ENCODE measurements at places on chromosomes 12 and 14.

DNA sequence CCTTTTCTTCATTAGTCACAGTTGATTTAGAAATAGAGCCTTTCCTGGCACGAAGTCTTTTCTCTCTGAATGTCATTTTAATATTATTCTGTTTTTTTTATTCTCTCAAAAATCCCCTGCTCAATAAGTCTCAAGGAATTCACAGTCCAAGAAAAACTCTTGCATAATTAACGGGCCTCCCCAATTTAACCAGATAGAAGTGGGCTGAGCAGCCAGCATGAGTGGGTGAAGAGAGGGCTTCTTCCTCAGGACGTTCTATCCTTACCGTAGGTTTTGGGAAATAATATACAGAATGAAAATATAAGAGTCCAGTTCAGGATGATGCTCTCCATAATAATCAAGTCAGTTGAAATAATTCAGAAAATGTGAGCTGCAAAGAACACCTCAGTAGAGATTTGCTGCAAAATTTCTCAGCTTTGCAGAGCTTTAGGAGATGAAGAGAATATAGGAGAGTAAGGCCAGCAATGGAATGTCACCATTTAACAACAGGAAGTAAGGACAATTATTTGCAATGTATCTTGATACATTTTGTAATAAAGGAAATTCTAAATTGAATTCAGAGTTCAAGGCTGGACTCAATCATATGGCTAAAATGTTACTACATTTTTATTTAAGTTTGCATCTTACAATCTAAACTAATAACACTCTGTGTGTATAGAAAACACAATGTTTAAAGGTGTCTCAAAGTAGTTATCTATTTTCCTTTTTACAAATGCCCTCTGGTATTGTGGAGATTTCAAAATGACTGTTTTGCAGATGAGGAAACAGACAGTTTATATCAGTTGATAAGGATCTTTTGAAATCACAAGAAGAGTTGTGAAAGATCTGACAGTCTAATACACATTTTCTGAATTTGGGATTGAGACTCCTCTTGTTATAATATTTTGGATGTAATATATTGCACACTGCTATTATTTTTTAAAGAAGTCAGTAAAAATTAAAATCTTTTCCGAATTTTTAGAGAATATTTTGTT, 1724.1 kb upstream of the SEL1L start:
- no peak for DNase-seq

GRCh38 chr12:96497855-96498254, 8.5 kb downstream of the CFAP54 start:
- no peak for DNase-seq

- DNase-seq, result peak; percentile 17
Observed at GRCh38 chr12:11545484-11546330, 103.8 kb upstream of the ETV6 start.

DNA sequence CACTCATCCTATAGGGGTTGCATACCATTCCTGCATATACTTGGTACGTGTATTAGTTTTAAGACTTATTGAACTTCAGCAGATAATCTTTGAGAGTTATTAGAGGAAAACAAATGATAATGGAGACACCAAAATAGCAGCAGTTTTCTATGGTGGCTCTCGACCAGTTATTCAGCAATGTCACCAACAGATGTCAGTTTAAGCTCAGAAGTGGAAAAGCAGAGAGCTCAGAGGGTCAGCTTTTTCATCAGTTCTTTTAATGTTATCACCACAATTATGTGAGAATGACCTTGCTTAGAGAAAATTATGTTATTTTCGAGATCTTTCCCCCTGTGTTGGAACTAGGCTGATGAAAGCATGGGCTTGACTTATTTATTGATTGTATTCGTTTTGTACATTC, 32.0 kb downstream of the PTPN11 start:
- no peak for DNase-seq

- DNase-seq, result no peak
Observed at GRCh38 chr12:75727577-75727976, 216.2 kb upstream of the KRR1 start.

- no peak for DNase-seq
Observed at GRCh38 chr12:92955997-92956663, 27.0 kb upstream of the EEA1 start.

DNA sequence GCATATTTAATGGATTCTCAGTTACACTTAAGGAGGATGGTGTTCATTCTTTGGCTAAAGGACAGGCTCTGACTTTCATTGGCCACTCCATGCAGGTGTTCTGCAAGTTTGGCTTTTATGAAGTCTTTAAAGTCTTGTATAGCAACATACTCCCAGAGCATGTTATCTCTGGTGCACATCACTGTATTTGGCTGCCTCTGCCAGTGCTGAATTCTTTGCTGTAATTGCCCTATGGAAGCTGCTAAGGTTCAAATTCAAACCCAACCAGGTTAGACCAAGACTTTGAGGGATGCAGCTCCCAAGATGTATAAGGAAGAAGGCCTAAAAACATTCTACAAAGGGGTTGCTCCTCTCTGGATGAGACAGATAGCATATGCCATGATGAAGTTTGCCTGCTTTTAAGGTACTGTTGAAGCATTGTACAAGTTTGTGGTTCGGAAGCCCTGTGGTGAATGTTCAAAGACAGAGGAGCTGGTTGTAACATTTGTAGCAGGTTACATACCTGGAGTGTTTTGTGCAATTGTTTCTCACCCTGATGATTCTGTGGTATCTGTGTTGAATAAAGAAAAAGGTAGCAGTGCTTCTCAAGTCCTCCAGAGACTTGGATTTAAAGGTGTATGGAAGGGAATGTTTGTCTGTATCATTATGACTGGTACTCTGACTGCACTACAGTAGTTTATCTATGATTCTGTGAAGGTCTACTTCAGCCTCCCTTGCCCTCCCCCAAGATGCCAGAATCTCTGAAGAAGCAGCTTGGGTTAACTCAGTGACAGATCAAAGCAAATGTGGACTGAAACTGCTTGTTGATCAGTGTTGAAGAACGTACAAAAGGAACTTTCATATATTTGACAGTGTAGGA, 19.4 kb downstream of the TMEM116 start:
- DNase-seq, result peak; percentile 47

DNA sequence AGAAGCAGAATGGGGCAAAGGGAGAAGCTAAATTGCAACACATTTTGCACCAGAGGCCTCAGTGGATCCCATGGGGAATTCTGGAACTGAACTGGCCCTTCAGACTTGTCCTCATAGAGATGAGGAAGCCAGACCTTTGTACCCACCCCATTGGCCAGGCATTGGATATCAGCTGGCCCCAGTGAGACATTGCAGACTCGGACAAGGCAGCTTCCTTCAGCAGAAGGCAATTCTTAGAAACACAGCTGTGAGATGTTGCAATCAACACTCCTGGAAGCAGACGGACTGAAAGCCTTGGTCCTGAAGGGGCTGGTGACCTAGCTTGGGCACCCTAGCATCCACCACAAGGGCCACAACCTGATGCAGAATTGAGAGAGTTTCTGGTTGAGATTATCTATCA, 218.1 kb downstream of the MSRB3 start:
- DNase-seq, result peak; percentile 65

DNA sequence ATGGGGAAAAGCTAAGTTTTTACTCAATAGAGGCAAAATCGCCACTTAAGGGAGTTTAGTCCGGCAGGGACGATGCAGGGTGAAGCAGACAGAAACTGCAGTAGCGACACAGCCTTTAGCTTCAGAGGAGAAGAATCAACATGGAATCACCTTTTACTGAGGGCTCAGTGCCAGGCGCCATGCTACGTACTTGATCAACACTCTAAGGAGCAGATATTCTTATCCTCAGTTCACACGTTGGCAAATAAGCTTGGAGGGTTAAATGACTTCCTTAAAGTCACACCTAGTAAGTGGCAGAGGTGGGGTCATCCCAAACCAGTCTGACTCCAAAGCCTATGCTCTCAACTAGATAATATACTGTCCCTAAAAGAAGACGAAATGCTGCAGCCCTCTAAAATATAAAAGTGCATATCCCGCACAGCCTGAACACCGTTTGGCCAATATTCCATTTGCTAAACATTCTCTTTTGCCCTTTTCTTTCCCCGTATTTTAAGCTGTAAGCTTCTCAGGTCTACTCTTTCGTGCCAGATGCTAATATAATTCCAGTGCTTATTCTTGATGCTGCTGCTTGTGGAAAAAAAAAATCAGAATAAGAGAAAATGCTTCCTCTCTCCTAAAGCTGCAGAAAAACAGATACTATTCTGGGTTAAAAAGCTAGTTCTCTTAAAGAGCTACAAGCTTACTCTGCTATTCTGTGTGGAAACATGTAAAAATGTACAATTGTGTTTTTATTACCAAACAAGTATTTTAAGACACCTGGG, 10.9 kb downstream of the CCDC92 start:
- no peak for DNase-seq

GRCh38 chr14:41397926-41398325, 208.8 kb upstream of the LRFN5 start:
- no peak for DNase-seq

GRCh38 chr12:27429606-27430005, 16.9 kb upstream of the SMCO2 start:
- no peak for DNase-seq

- DNase-seq, result no peak
Observed at GRCh38 chr14:84555493-84555892, 974.5 kb upstream of the FLRT2 start.

DNA sequence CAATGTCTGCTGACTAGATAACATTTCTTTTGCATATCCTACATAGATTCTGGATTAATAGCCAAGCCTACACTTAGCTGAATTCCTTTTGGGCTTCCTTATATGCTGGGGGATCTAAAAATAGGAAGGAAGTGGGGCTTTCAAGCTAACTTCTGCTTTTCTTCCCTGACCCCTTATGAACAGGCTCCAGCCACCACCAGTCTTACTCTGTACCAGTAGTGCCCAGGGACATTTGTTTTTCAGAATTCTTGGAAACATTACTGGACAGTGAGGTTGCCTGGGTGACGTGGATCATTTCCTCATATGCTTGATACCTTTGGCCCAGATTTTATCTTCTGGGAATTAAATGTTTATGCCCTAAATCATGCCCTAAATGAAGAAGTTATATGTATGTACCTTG, 55.9 kb upstream of the SRRM4 start:
- no peak for DNase-seq

DNA sequence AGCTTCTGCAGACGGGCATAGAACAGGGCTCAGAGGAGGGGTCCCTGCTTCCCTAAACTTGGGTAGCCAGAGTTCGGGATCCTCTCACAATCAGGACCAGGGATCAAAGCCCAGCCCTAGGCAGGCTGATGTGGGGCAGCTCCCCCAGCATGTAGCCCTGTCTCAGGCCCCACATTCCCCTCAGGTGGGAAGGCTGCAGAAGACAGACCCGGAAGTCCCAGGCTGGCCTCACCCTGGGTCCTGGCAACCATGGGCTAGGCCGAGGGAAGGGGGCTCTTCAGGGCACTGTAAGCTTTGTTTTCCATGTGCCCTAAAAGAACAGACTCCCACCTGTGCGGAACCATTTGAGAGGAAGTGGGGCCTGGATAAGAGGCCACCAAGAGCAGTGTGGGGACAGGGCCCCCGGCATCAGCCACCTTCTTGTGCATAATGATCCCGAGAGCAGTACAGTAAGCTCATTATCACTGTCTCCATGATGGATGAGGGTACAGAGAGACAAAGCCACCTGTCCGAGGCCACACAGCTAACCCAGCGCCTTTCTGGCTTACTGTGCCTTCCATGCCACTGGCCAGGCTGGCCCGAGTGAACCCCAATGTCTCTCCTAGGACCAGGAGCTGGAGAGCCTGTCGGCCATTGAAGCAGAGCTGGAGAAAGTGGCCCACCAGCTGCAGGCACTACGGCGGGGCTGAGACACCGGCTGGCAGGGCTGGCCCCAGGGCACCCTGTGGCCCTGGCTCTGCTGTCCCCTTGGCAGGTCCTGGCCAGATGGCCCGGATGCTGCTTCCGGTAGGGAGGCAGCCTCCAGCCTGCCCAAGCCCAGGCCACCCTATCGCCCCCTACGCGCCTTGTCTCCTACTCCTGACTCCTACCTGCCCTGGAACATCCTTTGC, 11.5 kb downstream of the CHGA start:
- DNase-seq, result no peak

DNA sequence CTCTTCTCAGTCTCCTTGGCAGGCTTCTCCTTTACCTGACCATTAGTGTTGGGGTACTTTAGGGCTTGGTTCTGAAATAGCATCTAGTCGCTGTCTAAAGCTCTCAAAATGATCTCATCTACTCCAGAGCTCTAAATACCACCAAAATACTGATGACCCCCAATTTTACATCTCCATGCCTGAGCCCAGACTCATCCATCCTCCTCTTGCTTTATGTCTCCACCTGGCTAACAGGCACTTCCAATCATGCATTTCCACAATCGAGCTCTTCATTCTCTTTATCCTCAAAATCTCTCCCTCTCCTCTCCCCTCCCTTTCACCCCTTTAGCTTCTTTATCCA, 40.5 kb upstream of the PTGR2 start:
- DNase-seq, result no peak

DNA sequence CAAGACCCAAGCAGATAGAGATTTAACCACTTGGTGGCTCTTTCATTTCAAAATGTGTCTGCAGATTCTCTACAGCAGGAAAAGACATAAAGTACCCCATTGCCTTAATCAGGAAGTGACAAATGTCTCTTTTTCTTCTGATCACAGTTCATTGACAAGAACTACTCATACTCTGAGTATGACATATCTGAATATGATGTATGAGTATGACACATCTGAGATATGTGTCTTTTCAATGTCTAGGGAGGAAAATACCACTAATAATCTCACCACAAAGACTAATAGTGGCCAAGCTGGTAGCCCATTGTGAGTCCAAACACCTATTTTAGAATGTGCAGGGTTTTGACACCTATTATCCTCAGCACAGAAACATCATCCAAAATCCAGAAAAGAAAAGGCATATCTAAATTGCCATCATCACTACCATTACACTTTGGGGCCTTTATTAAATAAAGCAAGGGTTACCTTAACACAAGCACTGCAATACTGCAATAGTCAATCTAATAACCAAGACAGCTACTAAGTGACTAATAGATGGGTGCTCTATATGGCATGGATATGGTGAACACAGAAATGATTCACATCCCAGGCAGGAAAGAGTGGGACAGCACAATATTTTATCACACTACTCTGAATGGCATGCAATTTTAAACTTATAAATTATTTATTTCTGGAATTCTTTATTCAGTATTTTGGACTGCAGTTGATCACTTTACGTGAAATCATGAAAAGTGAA, 243.7 kb upstream of the FAR2 start:
- DNase-seq, result no peak

DNA sequence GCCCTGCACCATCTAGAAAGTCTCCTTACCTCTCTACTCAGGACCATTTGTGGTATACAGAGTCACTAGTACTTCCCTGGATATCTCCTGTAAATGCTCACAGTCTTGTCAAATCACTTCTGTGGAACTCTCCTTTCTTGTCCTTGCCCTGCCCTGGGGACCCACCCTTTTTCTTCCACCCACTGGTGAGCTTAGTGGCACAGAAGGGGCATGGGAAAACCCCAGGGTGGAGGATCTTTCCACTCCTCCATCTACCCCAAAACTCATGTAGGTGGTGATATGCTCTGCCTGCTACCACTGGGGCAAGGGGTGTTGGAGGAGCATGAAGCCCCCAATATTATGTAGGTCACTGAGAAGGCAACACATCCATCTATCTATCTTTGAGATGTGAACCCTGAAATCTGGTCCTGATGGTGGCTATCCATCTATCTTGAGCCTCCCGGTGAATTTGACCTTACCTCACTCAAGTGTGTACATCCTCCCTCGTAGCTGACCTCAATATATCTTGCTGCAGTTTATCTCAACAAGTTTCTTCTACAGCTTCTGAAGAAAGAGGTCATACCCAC, 943 bp downstream of the TESPA1 start:
- DNase-seq, result no peak

GRCh38 chr12:124115976-124116690, 143.1 kb downstream of the ZNF664 start:
- no peak for DNase-seq

- peak; percentile 82 for DNase-seq
Observed at GRCh38 chr14:95156161-95157047, 925 bp downstream of the DICER1 start.

GRCh38 chr12:111014547-111014946, 94.2 kb upstream of the MYL2 start:
- DNase-seq, result no peak
